ENCODE measurements at places on chromosomes 6 and 20.

DNA sequence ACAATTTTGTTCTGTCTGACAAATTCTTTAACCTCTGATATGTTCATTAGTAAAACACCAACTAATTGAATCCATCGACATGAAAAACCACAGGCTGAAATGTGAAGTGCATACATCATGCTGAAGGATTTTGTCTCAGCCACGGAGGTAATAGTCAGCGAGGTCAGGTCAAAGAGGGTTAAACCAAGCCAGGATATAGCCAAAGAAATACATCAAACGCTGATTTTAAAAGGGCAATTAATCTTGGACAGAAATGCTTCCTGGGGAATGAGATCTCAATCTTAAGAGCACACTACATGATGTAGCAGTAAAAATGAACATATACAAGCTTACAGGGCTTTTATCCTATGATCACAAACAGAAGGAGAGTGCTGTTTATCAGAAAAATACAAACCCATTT, 106.7 kb downstream of the PRDM1 start:
- DNase-seq: no peak

DNA sequence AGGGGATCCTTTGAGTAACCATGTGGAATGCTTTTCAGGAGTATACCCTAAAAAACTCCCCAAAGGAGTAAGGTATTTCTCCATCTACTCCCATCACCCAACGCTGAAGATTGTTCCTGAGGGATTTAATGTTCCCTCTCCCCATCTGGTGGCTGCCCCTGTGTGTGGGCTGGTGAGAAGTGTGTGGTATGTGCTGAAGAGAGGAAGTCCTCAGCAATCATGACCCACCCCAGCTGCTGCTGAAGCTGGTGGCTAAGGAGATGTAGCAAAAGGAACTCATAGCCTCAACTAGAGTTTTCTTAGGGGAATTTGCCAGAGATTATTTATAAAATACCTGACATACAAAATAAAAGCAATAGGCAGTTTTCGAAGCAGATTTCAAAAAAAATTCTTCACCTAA, 114.3 kb upstream of the JAG1 start:
- no peak for DNase-seq

DNA sequence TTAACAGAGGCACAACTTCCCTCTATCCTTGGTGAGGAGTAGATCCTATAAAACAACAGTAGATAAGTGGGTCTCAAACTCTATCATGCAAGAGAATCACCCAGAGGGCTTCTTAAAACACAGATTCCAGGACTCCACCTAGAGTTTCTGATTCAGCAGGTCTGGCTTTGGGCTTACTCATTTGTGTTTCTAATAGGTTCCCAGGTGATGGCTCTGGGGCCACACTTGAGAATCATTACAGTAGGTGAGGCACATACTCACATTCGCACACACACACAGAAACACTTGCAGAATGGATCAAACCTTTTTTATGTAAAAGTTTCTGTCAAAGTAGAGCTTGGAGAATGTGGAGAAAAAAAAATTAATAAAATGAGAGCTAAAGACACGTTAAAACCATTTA, 52.4 kb downstream of the TMEM242 start:
- no peak for DNase-seq

GRCh38 chr20:43914311-43915210, at the start of gene TOX2:
TOX2 (plus strand) TSS chr20:43914852; CDS start chr20:43914892, 40 bp downstream.
- no peak for DNase-seq

- DNase-seq: no peak
Observed at GRCh38 chr20:59663513-59664060, 59.2 kb downstream of the PHACTR3 start.

Data from SIG-M5 (cell line).